ENCODE measurements at places on chromosomes 2 and 18.

GRCh38 chr2:220134756-220135534 is 507.5 kb downstream of the SLC4A3 start:
- DNase-seq = no peak

- no peak for DNase-seq
Measured at GRCh38 chr18:75003039-75003438, 205.9 kb downstream of the PTGR3 start.

GRCh38 chr2:85728883-85729824 is 24.6 kb upstream of the ATOH8 start:
- peak; percentile 96 for DNase-seq

DNA sequence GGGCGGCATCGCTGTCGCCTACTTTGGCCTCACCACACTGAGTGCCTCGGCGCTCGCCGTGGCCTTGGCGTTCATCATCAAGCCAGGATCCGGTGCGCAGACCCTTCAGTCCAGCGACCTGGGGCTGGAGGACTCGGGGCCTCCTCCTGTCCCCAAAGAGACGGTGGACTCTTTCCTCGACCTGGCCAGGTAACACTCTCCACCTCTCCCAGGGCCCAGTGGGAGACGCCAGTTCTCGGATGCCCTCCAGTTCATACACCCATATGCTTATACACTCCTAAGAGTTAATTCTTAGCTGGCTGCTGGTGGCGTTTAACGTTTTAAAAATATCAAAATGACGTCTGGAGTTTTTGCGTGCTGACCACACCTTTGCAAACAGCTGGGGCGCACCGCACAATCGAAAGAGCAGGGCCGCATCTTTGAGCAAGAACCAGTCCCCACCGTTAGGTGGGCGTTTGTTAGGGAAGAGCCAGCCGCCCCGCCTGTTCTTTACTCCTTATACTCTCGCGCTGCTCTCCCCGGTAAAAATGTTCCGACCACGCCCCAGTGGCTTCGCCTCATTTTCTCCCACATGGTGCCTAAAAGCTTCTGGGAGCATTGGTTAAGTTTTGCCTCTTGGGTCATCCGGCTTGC is 899 bp downstream of the SLC1A4 start:
- DNase-seq = peak; percentile 63

DNA sequence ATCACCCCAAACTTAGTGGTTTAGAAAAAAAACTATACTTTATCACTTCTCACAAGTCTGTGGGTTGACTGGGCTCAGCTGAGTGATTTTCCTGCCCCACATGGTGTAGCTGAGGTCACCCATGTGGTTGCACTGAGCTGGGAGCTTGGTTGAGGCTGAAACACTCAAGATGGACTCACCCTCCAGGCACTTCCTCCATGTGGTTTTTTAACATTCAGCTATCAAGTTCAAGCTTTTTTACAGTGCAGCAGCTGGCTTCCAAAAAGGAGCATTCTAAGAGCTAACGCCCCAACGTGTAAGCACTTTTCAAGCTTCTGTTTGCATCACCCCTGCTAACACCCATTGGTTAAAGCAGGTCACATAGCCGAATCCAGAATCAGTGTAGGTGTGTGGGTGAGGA is 105.9 kb upstream of the CREB1 start:
- DNase-seq = no peak

DNA sequence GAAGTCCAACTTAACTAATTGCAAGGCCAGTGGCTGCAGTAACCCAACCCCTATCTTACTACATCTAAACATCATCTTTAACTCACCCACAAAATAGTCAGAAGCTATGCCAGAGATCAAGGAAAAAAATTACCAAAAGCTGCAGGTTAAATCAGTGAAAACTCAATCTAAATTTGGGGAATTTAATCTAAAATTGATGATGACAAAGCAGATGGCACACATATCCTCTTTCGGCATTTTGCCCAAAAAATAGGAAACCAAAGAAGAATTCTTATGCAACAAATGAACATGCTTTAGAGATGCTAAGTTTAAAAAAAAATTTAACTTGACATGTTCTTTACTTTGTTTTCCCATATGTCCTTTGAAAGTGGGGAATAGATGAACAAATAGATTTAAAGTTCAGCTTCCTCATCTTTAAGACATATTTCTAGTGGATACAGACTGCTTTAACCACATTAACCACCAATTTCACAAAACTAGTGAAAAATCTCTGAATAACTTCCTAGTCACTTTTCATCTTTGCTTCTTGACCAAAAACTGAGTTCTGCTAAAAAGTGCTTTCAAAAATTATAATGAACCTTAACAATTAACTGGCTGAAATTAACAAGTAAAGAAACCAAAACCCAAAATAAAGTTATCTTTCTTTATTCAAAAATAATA is 74.3 kb upstream of the CCDC150 start:
- no peak for DNase-seq

DNA sequence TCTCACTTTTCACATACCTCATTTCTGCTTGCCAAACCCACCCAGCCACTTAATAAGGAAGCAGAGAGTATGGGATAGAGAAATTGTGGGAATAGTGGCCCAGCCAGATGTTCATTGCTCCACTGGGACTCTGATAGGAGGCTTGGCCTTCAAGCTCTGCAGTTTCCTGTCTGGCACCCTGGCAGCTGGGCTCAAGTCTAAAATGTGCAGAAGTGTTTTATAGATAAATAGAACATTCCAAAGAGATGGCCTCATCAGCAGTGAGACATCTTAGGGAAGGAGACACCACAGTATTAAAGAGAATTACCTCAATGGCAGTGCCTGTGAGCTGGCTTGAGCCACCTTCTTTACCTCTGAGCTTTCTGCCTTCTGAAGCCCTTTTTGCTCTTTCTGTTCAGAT is 24.7 kb downstream of the COPS7B start:
- DNase-seq = no peak

- no peak for DNase-seq
Measured at GRCh38 chr2:167863377-167863776, 384.0 kb downstream of the STK39 start.

DNA sequence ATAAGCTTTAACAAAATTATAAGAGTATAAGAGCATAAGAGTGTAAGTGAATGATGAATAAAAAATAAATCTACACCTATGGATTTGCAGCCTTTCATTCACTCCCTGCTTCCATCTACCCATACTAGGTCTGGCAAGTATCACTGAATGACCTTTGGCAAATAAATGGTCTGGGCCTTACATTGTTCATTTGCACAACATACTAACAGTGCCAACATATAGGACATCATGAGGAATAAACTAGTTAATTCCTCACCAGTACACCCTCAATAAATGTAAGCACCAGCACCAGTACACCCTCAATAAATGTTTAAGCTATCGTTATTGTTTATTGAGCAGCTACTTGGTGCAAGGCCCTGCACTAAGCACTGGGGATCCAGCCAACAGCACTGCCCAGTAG is 26.9 kb downstream of the STAT1 start:
- no peak for DNase-seq

DNA sequence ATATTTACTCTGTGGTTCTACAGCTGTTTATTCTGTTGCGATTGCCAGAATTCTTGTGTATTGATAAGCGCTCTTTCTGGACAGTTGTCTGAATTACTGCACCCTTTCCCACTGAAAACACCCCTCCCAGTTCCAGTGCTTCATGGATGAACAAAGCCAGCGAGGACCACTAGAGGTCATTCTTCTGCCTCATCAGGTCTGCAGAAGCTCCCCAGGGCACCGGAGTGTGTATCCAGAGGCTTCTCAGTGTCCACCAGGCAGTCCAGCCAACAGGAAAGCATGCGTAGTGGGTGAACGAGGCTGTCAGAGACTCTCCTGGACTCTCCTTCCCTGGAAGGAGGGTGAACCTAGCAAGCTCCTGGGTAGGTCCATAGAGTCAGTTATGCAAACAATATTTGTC is 40.6 kb upstream of the INHBB start:
- DNase-seq = no peak

- DNase-seq = no peak
Measured at GRCh38 chr2:231245249-231246094, 47.0 kb downstream of the ARMC9 start.

DNA sequence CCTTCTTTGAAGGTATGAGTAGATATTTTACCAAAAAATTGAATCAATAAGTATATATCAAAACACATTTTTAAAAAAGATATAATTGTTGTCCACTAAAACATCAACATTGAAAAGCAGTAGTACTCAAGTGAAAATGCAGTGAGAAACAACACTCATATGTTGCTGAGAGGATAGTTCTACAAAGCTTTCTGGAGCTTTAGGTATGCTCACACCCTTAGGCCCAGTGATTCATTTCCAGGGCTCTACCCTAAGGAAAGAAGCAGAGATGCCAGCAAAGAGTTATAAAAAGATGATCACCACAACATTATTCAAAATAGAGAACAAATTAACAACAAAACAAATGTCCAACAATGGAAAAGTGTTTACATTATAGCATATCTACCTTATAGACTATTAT is 197.3 kb upstream of the CCDC150 start:
- no peak for DNase-seq

- no peak for DNase-seq
Measured at GRCh38 chr18:58748899-58749595, 77.8 kb downstream of the MALT1 start.

GRCh38 chr2:168137510-168138180 is 109.8 kb downstream of the STK39 start:
- no peak for DNase-seq

DNA sequence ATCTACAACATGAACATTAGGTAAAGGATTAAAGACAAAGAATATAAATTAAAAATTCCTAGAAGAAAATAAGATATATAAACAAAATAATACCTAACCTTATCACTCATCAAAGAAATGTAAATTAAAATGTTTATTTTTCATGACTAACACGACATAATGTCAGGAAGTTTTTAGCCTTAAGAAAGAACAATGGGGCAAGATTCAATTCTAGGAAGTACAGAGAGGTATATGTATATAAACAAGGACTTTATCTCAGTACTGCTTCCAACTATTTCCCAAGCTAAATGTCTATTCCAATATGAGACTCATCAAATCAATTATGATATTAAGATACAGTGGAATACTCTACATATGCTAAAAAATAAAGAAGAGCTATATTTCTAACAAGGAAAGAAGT is 44.1 kb downstream of the TTC21B start:
- no peak for DNase-seq

GRCh38 chr2:197033222-197033621 is 106.7 kb upstream of the PGAP1 start:
- DNase-seq = no peak

GRCh38 chr2:26462511-26463243 is 15.2 kb downstream of the OTOF start:
- DNase-seq = peak; percentile 69

- DNase-seq = no peak
Measured at GRCh38 chr2:203061346-203061745, 46.7 kb downstream of the NBEAL1 start.

DNA sequence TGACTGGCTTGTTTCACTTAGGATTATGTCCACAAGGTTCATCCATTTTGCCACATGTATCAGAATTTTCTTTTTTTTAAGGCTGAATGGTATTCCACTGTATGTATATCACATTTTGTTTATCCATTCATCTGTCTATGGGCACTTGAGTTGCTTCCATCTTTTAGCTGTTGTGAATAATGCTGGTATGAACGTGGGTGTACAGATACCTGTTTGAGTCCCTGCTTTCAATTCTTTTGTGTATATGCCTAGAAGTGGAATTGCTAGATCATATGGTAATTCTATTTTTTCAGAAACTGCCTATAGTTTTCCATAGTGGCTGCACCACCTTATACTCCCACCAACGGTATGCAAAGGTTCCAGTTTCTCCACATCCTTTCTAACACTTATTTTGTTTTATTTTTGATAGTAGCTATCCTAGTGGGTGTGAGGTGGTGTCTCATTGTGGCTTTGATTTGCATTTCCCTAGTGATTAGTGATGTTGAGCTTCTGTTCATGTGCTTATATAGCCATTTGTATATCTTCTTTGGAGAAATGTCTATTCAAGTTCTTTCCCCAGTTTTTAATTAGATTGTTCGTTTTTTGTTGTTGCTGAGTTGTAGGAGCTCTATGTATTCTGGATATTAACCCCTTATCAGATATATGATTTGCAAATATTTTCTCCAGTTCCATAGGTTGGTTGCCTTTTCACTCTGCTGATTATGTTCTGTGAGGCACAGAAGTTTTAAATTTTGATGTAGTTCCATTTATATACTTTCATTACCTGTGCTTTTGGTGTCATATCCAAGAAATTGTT is 40.7 kb downstream of the TTC39C start:
- DNase-seq = no peak

DNA sequence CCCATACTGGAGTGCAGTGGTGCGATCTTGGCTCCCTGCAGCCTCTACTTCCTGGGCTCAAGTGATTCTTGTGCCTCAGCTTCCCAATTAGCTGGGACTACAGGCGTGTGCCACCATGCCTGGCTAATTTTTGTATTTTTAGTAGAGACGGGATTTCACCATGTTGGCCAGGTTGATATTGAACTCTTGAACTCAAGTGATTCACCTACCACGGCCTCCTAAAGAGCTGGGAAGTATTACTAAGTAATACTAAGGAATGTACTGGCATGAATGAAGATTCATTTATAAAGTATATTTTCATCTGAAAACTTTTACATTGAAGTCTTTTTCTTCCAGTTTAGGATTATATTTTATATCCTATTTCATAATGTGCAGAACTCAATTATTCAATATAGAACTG is 38.1 kb downstream of the NUP35 start:
- DNase-seq = no peak

- DNase-seq = no peak
Measured at GRCh38 chr2:120246546-120247300, 5.9 kb upstream of the RALB start.
